Renal cortical epithelial cell (primary cell): ENCODE measurements at places on chromosomes 11 and 22. TPM values are rescaled to one million over a fixed set of nuclear protein-coding genes. Genes with fewer than 3 reads are reported as not detected.

The HEPACAM gene
- 0.25 TPM in 1 of 2 replicates, not detected in the other for total RNA-seq

The CHADL gene
- total RNA-seq: 0.85 and 0.87 TPM in 2 replicates

The CBLIF gene
- not detected in 2 replicates for total RNA-seq

The OR4A16 gene
- not detected in 2 replicates for total RNA-seq

The NUCB2 gene
- 38.5 and 38.7 TPM in 2 replicates for total RNA-seq
